Articular chondrocyte of knee joint (primary cell): ENCODE measurements at places on chromosomes 5 and 9. TPM values are rescaled to one million over a fixed set of nuclear protein-coding genes. Genes with fewer than 3 reads are reported as not detected.

The IL3 gene
- total RNA-seq, result not detected in 2 replicates

The NUDT2 gene
- total RNA-seq, result 19.2 and 42.3 TPM in 2 replicates

The ALDOB gene
- total RNA-seq, result not detected in 2 replicates

The GBGT1 gene
- total RNA-seq, result 7.4 and 9.5 TPM in 2 replicates

The TAF11L10 gene
- not detected in 2 replicates for total RNA-seq

The NEUROG1 gene
- not detected in 2 replicates for total RNA-seq

The ZNG1F gene
- 6.5 and 8.9 TPM in 2 replicates for total RNA-seq

The NRARP gene
- 0.13 and 0.22 TPM in 2 replicates for total RNA-seq

The ADAMTS19 gene
- total RNA-seq, result under 0.01 TPM in 1 of 2 replicates, not detected in the other

The UBTD2 gene
- 47.4 and 51.6 TPM in 2 replicates for total RNA-seq

The CKMT2 gene
- total RNA-seq, result 0.39 TPM in 1 of 2 replicates, not detected in the other

The F12 gene
- total RNA-seq, result 0.26 TPM in 1 of 2 replicates, not detected in the other

The HOMER1 gene
- 8.2 and 10.1 TPM in 2 replicates for total RNA-seq

The FOXD4L6 gene
- 0.13 TPM in 1 of 2 replicates, not detected in the other for total RNA-seq
